ENCODE measurements at places on chromosomes 3 and 15.

GRCh38 chr15:99439524-99439835 is 126.3 kb upstream of the MEF2A start:
- no peak for DNase-seq

DNA sequence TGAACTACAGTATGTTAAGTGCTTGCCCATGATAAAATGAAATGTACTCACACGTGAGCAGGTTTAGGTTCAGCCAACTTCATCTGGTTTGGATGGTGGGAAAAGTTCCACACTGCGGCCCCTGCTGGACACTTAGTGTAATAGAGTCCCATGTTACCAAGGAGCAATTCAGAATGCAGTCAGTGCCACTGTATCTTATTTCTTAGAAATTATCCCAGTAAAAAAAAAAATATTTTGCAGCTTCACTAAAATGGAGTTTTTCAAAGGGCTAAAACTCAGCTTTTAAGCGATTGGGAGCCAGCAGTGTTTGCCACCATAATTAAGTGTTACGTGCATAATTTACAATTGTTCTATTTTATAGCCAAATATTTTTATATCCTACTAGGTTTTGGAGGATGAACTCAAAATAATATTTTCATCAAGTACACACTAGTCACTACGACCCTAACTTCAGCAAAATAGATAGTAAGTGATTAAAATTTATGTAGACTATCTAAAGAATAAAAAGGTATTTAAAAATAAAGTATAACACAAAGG is 371.7 kb upstream of the GBE1 start:
- DNase-seq: no peak

- DNase-seq: no peak
Measured at GRCh38 chr15:39075756-39076341, 505.0 kb upstream of the THBS1 start.

- DNase-seq: no peak
Measured at GRCh38 chr3:13240928-13241618, 167.8 kb upstream of the IQSEC1 start.

DNA sequence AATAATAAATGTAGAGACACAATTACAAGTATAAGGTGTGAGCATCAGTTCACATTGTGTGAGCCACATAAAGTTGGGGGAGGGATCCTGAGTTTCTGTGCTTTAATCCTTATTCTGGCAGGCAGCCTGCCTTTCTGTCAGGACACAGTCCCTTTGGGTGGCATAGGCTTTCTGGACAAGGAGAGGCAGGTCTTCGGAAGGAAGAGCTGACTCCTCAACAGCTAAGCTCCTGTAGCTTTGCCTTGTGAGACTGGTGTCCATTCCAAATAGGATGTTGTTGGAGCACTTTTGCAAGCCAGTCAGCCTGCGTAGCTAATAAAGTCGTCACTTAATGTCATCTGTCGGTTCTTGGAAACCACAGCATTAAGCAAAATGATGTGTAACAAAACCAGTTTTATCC is 151.9 kb upstream of the MCTP2 start:
- DNase-seq: no peak

Data from D721Med (cell line).